ENCODE measurements at places on chromosomes 12 and 14. TPM values are rescaled to one million over a fixed set of nuclear protein-coding genes. Genes with fewer than 3 reads are reported as not detected.

The TPH2 gene
- not detected for total RNA-seq

DNA sequence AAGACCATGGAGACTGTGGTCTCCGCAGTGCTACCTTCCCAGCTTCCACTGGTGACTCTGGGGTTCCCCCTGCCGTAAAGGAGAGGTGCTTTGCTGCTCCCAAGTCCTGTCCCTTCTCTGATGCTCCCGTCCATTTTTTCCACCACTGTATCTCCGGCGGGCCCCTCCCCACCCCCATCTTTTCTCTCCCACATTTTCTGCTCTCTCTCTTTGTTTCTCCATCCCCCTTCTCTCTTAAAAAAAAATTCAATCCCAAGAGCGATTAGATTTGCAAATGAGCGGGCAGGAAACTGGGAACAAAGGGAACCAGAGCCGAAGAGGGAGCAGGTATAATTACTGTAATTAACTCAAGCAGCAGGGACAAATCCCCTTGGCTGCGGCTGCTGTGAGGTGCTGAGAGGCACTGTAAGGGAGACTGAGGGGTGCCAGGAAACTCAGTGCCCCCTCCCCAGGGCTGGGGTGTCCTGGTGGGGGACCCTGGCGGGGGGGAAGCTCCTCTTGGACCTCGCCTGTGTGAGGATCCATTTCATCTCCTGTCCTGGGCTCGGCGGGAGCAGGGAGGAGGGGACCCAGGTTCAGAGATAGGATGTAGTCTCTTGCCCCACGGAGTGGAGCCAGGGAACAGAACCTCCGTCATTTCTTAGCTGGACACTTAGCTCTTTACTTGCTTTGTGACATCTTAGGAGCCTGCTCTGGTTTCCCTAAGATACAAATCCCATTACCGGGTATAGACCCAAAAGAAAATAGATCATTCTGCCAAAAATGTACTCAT is 140.4 kb upstream of the NRXN3 start:
- no peak for DNase-seq

The HOXC13 gene
- total RNA-seq, result not detected

DNA sequence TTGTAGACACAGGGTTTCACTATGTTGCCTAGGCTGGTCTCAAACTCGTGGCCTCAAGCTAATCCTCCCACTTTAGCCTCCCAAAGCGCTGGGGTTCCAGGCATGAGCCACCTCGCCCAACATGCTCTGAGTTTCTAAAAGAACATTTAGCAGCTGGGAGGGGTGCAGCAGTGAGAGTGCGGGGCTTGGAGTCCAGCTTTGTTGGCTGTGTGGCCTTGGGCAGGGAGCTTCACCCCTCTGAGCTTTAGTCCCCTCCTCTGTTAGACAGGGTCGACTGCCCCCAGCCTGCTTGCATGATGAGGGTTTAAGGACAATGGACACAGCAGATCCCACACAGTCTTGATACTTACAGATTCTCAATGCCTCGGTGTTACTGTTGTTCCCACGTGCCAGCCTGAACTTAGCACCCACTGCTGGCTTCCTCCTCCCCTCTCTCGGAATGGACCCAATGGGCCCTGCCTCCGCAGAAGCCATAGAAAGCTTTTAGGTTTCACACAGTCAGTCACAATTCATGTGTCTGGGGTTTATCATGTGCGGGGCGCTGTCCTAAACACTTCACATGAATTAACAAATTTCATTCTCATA is 54.6 kb downstream of the PSMA6 start:
- no peak for DNase-seq

The PLBD1 gene
- 0.40 TPM for total RNA-seq

DNA sequence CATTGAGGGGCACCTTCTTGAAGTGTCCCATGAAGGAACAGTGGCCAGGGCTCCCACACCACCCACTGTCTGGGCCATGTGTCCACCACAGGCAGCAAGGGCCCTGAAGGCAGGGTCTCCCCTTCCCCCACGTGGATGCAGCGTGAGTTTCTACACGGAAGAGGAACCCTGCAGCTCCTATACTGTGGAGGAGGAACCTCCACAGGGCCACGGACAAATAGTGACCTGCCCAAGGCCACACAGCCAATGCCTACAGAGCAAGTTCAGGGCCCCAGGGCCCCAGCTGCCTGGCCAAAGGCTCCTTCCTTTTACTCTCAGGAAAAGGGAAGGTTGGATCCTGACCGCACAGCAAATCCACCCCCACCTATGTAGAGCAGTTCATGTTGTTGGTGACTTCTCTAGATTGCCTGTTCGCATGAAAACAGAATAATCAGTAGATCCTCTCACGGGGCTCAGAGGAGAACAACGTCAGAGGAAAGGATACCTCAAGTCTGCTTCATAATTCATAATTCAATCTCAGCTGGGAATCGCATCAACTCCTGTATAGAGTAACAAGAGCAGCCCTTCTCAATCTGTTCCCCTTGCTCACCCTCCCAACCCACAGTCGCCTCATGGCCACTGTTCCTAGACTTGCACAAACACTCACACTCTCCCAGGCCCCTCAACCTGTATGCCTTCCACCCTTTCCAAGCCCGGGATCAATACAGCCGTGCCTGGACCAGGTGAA is 11.1 kb upstream of the KRT73 start:
- DNase-seq, result no peak

GRCh38 chr14:36438883-36439282 is 81.1 kb downstream of the NKX2-1 start:
- DNase-seq, result no peak

DNA sequence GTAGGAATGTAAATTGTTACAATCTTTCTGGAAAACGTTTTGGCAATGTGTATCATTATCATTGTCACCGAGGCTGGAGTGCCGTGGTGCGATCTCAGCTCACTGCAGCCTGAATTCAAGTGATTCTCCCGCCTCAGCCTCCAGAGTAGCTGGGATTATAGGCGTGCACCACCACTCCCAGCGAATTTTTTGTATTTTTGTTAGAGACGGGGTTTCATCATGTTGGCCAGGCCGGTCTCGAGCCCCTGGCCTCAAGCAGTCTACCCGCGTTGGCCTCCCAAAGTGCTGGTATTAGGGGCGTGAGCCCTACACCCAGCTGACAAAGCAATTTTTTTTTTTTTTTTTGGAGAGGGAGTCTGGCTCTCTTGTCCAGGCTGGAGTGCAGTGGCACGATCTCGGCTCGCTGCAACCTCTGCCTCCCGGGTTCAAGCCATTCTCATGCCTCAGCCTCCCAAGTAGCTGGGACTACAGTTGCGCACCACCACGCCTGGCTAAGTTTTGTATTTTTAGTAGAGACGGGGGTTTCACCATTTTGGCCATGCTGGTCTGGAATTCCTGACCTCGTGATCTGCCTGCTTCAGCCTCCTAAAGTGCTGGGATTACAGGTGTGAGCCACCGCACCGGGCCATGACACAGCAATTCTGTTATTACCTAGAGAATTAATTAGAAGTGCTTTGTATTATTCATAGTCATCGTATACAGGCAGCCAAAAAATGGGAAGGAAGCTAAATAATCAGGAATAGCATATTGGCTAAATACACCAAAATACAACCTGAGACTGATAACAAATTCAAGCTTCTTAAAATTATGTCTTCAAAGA is 1.2 kb downstream of the ACTR6 start:
- no peak for DNase-seq

GRCh38 chr12:10211101-10211939 is 1.4 kb upstream of the GABARAPL1 start:
- DNase-seq, result no peak
